Karpas-422 (cell line): ENCODE measurements at places on chromosomes 12 and 14. TPM values are rescaled to one million over a fixed set of nuclear protein-coding genes. Genes with fewer than 3 reads are reported as not detected.

DACT1 gene
- 0.11 TPM in 1 of 2 replicates, not detected in the other for total RNA-seq

- DNase-seq, result no peak
Observed at GRCh38 chr14:33254861-33255395, 316.2 kb downstream of the NPAS3 start.

- DNase-seq, result no peak
Observed at GRCh38 chr12:125093681-125094330, 28.6 kb downstream of the AACS start.

EP400 gene
- total RNA-seq, result 13.7 and 16.8 TPM in 2 replicates

DNA sequence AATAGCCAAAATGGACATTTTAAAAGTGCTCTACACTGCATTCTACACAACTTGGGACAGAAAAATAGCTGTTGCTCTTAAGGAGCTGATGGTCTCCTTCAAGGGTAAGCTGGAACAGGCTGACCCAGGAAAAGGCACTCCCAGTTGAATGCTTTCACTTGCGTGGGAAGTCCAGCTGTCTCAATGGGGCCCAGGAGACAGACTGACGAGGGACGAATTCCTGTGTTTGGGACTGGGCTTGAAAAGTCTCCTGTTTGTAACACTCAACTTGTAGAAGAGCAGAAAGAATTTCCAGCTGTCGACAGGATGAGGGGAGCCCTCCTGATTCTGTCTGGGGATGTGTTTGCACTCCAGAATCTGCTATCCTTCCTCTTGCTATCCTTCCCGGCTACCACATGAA is 180.8 kb downstream of the ZFP36L1 start:
- no peak for DNase-seq

- DNase-seq, result no peak
Observed at GRCh38 chr12:14635776-14636175, 60.6 kb downstream of the GUCY2C start.

- DNase-seq, result peak; percentile 88
Observed at GRCh38 chr14:88013750-88014349, 8.9 kb downstream of the GPR65 start.

GRCh38 chr12:110934093-110934852 is 13.9 kb upstream of the MYL2 start:
- DNase-seq, result no peak

DNA sequence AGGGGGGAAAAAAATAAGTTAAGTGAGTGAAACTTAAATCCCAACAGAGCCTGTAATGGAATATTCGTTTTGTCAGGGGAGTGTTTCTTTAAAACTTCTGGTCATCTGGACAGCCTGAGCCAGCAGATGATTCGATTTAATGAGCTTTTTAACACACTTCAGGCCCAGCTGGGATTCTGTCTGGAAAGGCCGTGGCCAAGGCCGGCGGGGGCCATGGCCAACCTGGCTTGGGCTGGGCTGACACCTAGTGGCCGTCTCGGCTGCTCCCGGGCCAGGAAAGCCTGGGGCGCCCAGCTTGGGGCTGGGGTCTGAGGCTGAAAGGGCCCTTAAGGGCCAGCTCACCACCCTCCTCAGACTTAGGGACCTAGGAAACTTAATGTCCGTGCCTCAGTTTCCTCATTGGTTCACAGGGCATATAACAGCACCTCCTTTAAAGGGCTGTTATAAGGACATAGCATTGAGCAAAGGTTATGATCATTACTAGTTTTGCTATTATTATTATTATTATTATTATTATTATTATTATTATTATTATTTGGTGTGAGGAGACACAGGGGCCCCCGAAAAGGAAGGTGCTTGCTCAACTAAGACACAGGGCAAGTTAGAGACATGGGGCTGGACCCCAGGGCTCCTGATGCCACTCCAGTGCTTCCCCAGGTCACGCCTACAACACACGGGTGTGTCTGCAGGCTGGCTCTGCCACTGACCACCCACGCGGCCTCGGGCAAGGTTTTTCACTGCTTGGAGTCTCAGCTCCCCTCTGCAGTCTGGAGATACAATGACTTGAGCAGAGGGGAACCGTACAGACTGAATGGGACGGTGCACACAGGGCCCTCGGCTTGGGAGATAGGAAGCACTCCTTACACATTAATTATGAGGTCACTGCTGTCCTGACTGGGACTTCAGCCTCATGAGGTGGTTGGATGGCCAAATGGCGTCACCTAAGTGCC is 84.0 kb downstream of the SYNE3 start:
- peak; percentile 80 for DNase-seq

GRCh38 chr12:97173688-97174410 is 266.8 kb downstream of the NEDD1 start:
- DNase-seq, result no peak

DNA sequence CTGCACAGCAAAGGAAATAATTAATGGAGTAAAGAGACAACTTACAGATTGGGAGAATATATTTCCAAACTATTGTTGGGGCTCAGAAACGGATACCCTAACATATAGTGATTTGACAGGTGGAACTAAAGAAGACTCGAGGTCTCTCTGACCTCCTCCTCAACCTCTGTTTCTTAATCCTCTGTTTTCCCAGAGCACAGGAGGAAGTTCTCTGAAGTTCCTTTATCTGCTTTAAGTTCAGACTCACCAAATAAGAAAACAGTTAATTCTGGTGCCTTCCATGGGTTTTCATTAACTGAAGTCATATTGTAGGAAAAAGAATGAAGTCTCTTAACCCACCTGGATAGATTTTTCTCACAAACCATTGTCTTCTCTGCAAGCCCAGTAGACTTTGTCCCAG is 29.2 kb downstream of the CLEC2D start:
- DNase-seq, result no peak

GRCh38 chr12:123363740-123364531 is 711 bp downstream of the SBNO1 start:
- DNase-seq, result peak; percentile 74

DNA sequence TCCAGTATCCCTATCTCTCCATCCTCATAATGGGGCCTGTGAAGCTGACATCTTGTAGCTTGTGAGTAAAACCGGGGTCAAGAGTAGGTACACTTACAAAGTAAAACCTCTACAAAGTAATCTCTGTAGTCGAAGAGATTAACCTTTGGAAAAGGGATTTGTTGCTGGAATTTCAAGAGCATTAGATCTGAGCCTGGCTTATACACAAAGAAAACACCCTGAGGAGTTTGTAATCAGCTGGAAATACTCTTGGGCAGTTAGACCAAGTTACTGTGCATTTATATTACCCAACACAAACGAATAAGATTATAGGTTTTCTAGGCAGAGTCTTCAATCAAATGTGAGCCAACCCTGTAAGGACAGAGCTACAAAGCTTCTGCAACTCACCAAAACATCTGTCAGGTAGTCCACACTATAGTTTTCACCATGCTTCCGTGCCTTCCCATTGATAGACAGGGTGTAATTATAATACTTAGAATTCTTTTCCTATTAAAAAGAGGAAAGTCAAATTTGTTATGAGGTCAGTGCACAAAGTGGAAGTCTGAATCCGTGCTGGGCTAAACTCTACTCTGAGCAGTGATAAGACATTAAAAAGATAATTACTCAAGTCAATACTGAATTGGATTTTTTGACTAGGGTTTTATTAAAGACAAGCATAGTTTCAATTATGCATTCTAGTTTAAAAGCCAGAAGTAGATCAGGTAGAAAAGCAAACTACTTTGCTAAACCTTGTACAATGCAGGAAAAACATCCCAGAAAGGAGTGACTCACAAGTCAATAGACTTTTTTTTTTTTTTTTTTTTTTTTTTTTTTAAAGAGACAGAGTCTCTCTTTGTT is 14.6 kb downstream of the GNS start:
- DNase-seq, result no peak

- no peak for DNase-seq
Observed at GRCh38 chr14:95356245-95356869, 36.6 kb upstream of the CLMN start.

GRCh38 chr14:35355981-35356841 is 48.3 kb downstream of the NFKBIA start:
- DNase-seq, result no peak

DNA sequence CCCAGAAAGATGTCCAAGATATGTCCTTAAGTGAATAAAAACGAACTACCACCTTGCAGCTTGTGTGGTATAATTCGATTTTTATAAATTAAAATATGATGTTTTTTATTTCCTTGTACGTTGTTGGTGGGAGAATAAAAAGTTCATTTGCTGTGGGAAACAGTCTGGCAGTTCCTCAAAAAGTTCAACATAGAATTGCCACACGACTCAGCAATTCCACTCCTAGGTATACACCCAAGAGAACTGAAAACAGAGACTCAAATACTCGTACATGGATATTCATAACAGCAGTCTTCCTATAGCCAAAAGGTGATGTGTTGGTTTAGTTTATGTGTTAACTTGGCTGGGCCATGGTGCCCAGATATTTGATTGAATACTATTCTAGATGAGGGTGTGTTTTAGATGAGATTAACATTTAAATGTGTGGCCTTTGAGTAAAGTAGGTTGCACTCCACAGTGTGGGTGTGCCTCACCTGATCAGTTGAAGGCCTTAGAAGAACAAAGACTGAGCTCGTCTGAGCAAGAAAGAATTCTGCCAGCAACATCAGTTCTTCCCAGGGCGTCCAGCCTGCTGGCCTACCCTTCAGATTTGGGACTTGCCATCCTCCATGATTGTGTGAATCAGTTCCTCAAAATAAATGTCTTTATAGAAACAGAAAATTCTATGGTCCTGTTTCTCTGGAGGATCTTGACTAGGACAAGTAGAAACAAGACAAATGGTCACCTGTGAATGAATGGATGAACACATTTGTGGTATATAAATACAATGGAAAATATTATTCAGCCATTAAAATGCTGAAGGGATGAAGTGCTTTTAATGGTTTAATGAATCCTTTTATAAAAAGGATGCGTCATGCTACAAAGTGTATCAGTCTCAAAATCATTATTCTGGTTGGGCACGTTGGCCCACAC is 5.1 kb upstream of the DENR start:
- no peak for DNase-seq

MDGA2 gene
- not detected in 2 replicates for total RNA-seq

DNA sequence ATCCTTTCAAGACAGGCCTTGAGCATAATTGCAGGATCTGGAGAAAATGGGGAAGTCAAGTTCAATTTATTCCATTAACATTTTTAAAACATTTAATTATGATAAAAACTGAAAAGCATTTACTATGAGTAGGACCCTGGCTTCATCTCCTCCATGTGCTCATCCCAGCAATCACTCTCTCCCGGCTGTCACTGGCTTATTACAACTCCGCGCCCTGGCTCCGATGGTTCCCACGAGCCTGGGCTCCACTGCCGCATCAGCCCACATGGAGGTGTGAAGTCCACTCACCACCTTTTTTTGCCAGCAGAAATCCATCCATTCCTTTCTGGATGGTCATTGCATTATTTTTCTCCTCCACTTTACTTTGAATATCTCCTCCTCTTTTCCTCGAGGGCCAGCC is 194.4 kb downstream of the EMP1 start:
- no peak for DNase-seq

DNA sequence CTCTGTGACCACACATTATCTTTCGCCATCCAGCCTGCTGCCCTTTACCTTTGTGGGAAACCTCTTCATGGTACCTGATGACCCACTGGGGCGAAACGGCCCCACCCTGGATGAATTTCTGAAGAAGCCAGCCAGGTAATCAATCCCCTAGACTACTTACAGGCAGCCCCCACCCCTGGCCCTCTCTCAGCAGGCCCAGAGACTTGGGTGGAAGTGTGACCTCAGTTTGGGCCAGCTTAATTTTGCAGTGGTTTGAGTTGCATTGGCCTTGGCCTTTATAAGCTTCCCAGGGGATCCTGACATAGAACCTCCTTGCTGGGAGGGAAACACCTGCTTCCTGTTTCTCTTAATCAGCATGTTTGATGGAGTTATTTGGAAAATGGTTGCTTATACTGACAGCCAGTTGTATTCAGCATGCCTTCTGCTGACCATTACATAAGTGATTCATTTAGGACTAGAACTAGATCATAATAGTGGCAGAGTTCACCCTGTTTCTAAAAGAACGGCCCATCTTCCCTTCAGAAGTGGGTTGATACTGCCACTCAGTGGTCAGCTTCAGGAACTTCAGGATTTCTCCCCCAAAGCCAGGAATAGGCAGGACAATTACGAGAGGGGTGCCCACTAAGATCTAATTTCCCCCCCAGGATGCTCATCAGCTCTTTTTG is 6.1 kb downstream of the SDR39U1 start:
- DNase-seq, result peak; percentile 89

NPFF gene
- 1.0 TPM in 1 of 2 replicates, not detected in the other for total RNA-seq

DNA sequence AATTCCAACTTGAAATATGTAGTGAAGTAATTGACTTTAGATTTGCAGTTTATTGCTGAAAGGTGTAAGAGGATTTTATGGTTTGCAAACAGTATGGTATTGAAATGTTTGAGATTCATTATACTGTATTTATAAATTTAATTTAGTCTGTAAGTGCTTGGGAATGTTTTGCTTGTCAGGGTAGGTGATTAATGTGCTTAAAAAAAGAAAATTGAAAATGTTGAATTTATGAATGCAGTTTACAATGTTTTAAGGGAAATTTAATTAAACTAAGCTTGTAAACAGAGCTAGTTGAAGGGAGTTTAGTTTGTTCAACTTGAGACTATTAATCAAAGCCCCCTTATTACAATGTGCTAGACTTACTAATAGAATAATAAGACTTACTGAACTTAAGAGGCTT is 18.0 kb upstream of the CRY1 start:
- no peak for DNase-seq

GRCh38 chr12:55733858-55734257 is 5.0 kb upstream of the CD63 start:
- DNase-seq, result no peak

DNA sequence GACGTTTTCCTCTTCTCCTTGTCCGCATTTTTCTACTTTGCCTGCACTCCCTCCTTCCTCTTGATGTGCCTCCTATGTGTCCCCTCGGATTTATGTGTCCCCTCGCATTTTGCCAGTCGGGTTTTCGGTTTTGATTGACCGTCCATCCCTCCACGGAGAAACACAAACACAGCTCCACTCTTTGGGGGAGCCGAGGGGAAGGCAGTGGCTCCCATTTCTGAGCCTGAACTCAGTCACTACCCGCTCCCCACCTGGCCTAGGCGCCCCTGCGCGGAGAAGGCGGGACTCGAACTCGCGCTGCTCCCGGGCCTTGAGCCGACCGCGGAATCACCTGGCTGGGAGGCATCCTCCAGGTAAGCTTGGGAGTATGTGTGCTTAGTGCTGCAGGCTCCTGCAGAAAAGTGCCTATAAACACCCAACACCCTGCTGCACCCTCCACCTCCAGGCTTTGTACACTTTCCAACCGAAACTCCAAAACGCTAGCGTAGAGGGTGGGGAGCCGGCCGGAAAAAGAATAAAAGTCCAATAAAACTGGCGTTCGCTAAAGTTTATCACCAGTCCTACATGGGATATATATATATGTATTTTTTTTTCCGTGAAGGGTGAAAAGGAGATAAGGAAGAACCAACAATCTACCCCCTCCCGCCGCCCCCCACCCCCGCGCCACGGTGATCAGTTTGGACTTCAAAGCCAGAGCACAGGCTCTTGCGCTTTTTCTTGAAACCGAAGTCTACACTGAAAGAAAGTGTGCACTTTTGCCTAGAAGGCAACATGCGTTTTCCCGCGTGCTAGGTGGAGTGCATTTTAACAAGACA is 3.3 kb upstream of the CCND2 start:
- no peak for DNase-seq

MYH6 gene
- total RNA-seq, result not detected in 2 replicates

DNA sequence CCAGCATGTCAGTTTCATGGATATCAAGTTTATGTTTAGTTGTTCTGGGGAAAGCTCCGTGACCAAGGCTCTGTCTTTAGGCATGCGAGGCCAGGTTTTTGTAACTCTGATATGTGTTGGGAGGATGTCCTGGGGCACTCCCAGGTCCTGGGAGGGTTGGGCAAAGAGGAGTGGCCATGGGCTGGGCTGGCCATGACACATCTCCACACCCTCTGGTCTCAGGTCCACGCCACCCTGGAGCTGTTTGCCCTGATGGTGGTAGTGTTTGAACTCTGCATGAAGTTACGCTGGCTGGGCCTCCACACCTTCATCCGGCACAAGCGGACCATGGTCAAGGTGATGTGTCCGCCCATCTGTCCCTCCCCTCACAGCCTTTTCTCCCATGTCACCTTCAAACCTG is 46.4 kb downstream of the TPCN1 start:
- DNase-seq, result no peak
